ENCODE measurements at places on chromosomes 6 and 20.

- DNase-seq = no peak
These were observed 707.9 kb downstream of the RFPL4B start for GRCh38 chr6:113055061-113055460.

DNA sequence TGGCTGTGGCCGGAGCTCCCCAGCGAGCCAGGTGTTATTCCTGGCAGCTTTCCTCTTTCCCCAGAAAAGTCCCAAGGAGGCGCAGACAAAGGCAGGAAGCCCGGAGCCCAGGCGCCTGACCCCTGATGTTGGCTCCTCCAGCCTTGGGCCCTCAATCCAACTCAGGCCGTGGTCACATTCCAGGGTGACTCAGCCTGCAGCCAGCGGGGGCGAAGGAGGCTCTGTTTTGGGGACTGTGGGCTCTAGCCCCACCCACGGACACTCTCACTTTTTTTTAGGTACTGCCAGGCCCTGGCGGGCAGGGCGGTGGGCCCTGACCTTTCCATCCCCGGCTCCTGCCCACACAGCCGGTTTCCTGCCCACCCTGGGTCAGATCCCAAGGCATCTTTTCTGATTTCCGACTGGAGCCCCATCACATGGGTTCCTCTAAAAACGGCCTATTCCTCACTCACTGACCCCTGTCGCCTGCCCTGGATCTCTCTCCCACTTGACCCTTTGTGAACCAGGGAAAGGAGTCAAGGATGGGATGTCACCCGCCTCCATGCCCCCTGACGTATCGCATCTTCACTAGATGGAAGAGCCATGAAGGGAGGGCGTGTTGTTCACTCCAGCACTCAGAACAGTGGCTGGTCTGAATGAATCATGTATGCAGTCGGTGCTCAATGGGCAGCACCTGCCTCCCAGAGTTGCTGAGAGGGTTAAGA, 5.5 kb downstream of the PTGIS start:
- DNase-seq = no peak

DNA sequence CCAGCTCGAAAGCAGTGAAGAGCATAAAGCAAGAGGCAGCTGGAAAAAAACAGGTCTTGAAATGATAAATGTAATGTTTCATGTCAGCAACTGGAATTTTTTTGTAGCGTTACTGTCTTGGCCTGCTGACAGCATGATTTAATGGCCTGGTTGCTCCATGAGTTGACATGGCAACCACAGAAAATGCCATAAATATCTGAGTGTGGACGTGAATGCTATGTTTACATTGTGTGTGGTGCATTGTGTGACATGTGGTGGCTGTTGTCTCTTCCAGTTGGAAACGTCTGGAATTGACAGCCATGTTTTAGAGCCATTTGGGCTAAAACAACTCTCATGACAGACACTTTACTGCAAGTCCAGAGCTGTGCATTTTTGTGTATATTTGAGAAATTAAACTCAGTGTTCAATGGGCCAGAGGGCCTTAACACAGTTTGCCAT, 170.0 kb downstream of the FOXA2 start:
- DNase-seq = no peak

DNA sequence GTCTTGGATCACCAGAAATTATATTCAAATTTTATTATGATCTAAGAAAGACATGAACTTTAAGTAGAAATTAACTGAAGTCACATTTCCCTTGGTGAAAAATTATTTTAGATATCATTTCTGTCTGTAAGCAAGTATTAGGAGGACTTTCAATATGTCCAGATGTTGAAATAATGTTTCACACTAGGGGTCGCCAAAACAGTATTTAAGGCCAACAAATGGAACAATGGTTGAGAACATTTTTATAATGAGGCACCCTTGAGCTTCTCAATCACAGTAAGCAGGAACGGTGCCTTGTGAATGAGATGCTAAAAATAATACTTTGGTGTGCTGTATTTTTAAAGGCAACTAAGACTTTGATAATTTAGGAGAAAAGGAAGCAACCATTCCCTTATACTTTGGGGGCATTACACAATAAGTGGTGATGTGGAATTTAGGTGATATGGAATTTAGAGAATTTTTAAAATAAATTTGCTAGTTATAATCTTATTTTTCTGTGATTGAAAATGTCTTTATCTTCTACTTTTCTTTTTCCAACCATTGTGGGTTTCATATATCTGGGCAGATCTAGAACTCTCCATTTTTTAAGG, 9.6 kb upstream of the SF3B5 start:
- DNase-seq = peak; percentile 39

DNA sequence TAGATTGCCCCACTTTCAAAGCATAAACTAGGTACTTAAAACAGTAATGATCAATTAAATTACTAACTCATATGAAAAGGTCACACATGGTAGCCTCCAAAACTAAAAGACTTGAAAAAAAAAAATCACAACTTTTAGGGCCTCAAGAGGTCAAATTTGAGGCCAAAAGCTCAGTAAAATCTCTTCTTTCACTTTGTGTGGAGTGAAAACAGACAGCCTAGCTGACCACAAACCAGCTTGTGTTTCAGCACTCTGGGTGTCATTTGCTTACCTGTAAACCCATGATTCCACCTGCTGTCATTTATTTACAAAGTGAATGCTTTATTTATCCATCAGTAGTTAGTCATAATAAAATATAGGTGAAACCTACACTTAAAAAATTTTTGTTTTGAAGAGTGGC, 34.0 kb downstream of the GNAS start:
- DNase-seq = no peak

GRCh38 chr6:87181903-87182302, 26.5 kb downstream of the ZNF292 start:
- DNase-seq = no peak

GRCh38 chr20:33158637-33159385, 9.1 kb upstream of the BPIFA2 start:
- DNase-seq = no peak

DNA sequence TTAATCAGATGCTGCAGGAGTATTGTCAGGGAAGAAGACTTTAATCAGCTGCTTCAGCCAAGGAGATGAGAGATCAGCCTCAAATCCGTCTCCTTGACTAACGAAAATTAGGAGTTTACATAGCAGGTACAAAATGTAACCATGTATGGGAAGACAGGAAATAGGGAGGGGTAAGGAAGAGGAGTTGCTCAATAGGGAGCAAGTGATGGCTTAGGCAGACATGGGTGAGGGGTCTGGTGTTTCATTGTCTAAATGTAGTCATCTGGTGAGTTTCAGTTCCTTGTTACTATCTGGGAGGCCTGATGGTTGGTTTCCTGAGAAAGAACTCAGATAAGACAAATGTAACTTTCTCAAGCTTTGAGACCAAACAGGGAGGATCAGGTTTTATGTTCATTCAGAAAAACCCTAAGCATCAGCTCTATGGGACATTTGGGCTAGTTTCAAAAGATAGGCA, 217.3 kb upstream of the SULF2 start:
- no peak for DNase-seq

DNA sequence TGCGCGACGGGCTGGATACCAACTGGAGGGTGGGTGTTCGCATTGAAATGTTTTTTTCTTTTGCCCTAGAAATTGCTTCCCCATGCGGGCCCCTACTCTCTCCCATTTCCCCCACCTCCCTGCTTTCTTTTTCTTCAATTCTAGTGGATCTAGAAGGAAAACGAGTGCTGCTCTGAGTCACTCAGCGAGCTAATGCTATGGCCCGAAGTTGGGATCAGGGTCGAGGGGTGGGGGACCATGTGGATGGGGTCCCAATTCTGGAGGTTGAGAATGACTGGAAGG, 71.5 kb downstream of the SOX4 start:
- no peak for DNase-seq

DNA sequence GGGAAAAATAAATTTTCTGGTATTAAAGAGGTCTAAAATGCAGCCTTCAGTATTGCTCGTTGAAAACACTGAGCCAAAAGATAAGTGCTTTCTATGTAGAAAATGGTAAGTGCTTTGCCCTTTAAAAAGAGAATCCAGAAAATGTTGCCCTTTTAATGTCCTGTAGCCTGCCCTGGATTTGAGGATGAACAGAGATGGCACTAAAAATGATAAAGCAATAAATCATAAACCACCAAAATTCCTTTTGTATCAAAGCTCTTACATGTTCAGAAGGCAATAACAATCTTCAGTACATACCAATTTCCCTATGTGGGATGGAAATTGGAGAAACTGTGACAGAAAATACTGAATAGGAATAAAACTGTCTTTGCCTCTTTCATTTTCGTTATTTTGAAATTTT, 405.8 kb downstream of the PHF3 start:
- DNase-seq = no peak

DNA sequence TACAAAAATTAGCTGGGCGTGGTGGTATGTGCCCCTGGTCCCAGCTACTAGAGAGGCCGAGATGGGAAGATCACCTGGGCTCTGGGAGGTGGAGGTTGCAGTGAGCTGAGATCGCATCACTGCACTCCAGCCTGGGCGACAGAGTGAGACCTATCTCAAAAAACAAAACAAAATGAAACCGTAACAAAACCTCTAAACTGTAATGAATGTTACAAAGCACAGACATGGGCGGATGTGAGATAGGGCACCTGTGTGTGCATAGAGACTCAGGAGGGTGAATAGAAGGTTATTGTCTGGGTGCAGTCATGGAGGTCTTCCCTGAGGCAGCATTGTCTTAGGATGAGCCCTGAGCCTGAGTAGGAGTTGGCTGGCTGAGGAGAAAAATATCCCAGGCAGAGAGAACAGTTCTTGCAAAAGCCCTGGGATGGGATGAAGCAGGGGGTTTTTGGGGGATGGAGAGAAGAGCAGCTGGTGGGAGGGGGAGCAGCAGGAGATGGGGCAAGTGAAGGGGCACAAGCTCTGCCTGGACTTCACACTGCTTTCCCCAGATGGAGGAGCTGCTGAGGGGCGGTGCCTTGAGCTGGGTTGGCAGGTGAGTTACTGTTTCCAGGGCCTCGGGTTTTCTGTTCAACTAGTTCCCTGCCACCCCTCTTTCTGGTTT, 5.2 kb downstream of the BCAS4 start:
- no peak for DNase-seq

DNA sequence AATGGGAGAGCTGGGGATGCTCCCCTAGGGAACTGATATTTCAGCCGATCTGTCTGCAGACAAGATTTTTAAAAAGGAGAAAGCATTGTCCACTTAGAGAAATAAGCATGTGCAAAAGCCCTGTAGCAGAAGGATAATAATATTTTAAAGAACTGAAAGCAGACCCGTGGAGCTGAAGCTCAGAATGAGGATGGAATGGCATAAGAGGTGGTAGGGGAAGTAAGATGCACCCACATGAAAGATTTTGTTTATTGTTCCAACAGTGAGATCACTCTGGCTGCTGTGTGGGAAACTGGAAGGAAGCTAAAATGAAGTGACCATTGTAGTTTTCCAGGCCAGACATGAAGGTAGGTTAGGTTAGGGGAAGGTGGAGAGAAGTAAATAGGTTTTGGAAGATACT, 266.4 kb upstream of the PRDM1 start:
- DNase-seq = no peak

- DNase-seq = no peak
These were observed 1.1 kb downstream of the SAPCD1 start for GRCh38 chr6:31763619-31763940.

DNA sequence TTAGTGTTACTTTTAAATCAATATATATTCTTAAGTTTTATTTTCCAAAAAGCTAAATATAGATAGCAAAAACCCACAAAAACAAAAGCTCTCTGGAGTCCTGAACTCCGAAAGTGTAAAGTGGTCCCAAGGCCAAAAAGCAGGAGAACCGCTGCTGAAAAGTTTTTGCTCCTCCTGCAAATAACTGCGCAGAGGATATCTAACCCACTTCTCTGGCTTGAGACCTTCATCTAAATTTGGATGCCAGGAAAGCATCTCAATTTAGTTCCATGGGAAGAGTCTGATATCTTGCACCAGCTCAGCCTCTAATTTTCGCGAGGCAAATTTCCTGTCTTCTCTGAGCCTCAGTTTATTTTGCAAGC, 523 bp downstream of the MRPS10 start:
- DNase-seq = no peak

- no peak for DNase-seq
These were observed 18.1 kb upstream of the BMP6 start for GRCh38 chr6:7707787-7708186.

GRCh38 chr20:25225642-25226432, 22.0 kb upstream of the PYGB start:
- no peak for DNase-seq

DNA sequence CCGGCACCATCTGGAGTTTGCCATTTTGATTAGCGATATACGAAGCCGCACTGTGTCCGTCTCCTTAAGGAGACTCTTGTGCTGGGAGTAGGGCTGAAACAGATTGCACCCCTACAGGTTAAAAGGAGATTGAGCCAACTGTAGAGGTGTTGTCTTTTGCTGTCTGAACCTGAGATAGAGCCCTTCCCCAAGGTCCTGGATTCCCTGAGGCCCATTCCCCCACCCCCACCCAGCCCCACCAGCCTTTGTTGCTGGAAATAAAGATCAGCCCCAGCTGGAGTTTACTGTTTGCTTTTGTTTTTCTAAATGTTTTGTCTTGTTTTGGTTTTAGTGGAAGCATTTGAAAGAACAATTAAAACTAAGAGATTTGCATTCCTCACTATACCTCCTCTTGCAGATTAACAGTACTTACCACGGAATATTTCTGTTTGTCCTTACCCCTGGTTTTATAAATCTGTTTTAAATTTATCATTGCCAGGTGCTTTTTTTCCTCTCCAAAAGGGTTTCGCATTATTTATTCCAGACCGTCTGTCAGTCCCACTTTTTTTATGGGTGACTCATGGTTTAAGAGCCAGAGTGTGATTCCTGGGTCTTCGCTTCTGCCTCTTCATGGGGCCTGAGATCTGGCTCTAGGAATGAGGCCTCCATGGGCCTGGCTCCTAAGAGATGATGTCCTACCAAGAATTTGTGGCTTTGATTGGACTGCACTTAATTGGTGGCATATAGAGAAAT, 169.2 kb downstream of the DTNBP1 start:
- DNase-seq = no peak
